ENCODE measurements at places on chromosomes 11 and 22.
A peak's percentile ranks its signal among the peaks of the same experiment; 100 is the strongest.

- no peak for DNase-seq
Measured at GRCh38 chr11:19735909-19736498, 23.4 kb downstream of the NAV2 start.

DNA sequence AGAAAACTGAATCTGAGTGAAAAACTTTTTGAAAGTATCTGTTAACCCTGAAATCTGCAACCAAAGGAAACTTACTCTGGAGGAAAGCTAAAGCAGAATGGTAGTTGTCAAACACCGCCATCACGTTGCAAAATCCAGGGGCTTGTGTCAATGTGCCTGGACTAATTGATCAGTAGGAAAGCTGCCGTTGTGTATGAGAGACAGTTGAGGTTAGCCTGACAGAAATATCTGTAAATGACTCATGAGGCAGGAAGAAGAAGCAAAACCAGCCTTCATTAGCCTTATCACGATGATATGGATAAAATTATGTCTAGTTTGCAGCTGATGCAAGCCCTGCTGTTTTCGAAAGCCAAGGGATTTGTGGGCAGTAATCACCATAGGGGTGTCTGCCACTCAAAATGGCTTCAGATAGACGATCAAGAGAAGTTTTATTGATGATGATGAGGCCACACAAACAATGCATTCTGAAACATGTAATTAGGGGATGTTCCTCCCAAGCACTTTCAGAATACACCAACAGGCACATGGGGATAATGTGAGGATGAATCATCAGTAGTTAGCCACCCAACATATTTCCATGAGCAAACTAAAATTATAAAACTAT lies 8.9 kb downstream of the SCGB1A1 start:
- no peak for DNase-seq

- no peak for DNase-seq
Measured at GRCh38 chr11:75338516-75339208, 12.8 kb downstream of the ARRB1 start.

GRCh38 chr11:87063982-87064381 lies 26.2 kb downstream of the TMEM135 start:
- DNase-seq, result no peak

GRCh38 chr11:77814848-77815247 lies 5.7 kb downstream of the RSF1 start:
- no peak for DNase-seq

DNA sequence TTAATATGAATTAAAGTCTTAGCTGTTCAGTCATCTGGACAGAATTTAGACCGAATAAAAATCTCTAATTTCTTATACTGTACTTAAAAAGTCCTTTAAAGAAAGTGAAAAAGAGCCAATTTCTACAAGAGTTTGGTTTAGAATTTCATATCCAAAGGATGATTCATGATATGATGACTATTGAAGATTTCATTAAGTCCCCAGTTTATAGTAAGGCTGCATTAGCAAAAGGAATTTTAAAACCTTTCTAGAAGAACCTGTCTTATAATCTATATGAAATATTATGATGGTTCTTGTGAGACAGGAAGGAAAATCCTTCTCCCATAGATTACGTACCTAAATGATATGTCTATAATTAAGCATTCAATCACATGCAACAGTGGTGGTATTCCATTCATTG lies 34.8 kb downstream of the TSG101 start:
- DNase-seq, result no peak

GRCh38 chr11:95922536-95923438 lies 1.1 kb downstream of the MTMR2 start:
- DNase-seq, result no peak

GRCh38 chr22:44449061-44449682 lies 48.9 kb downstream of the RTL6 start:
- no peak for DNase-seq

GRCh38 chr11:133778161-133778560 lies 67.2 kb downstream of the SPATA19 start:
- DNase-seq, result no peak

GRCh38 chr11:45282081-45282480 lies 4.1 kb downstream of the SYT13 start:
- no peak for DNase-seq

GRCh38 chr11:110031171-110031570 lies 62.0 kb upstream of the ZC3H12C start:
- no peak for DNase-seq

DNA sequence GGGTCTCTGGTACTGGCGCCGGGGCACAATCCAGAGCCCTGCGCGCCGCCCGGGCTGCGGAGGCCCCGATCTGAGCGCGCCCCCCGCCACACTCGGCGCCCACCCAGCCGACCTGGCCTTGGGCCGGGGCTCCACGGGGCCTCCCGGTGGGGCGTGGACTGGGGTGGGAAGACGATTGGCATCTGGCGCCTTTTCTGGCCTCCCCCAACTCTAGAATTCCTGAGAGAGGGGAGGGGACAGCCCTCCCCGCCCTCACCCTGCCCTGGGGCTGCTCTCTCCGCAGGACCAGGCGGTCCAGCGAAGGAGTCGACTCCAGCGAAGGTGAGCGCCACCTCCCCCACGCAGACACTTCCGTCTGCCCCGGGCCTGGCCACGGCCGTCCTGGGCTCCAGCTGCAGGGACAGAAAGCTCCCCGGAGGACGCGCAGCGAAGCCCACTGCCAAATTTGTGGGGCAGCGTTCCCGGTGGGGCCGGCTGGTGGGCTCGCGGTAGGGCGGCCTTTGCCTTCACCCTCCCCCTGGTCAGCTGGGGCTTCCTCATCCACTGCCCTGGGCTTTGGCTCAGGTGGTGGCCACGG lies 593 bp downstream of the SSH3 start:
- no peak for DNase-seq

GRCh38 chr11:126132319-126132718 lies 69.7 kb upstream of the CDON start:
- no peak for DNase-seq

- no peak for DNase-seq
Measured at GRCh38 chr11:60973699-60974098, 2.2 kb downstream of the CD6 start.

DNA sequence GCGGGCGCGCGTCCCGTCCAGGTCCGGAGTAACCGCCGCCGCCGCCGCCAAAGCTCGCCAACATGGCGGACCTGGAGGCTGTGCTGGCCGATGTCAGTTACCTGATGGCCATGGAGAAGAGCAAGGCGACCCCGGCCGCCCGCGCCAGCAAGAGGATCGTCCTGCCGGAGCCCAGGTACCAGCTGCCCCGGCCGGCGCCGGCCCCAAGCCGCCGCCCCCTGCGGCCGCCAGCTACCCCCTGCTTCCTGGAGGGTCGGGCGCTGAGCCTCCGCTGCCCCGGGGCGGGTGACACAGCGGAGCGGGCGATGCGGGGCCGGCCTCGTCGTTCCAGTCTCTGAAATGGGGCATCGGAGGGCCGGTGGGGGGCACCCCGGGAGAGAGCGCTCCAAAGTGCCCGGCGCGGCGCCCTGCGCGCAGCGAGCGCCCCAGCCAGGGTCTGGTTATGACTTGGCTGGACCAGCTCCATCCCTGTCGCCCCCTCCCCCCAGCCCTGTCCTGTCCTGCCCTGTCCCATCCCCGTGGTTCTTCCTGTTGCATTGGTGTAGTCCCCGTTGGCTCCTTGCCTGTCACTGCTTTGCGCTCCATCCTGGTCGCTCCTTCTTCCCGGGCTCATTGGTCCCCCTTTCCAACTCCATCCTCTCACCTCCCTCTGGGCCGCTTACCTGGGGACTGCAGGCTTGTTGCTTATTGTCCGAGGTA lies 653 bp downstream of the GRK3 start:
- DNase-seq, result no peak

- DNase-seq, result no peak
Measured at GRCh38 chr22:39984746-39985145, 10.0 kb upstream of the FAM83F start.

GRCh38 chr11:134118006-134118405 lies 49.1 kb downstream of the JAM3 start:
- DNase-seq, result no peak

DNA sequence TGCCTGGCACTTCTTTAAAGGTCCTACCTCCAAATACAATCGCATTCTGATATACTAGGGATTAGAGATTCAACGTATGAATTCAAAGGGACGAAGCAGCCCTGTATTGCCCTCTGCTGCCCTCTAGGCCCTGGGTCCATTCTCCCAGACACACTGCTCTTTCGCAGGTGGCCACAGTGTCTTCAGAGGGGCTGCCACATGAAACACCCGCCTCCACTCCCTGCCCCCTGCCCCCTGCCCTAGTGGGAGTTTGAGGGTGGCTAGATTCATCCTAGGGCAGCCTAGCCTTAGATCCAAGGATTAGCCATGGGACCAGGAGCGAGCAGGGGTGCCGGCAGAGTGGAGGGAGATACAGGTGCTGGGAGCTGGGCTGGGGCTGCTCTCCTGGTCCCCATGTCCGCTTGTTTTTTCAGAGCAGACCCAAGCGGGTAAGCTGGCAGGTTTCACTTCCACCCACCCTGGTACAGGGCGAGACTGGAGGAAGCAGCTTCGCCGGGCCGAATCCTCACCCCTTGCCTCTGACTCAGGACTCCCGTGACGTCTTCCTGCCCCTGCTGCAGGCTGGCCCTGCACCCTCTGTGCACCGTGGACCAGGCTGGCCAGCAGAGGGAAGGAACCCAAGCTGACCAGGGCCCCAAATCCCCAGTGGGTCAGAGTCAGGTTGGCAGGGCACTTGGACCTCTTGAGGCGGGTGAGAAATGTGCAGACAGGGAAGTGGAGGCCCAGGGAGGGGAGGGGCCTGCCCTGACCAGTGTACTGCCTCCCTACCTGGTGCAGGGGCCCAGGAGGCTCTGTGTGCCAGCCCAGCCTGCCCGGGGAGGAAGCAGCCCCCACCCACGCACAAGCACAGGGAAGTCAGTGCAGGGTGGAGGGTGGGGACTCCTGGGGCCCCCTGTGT lies 28.4 kb upstream of the HMOX1 start:
- DNase-seq, result peak; percentile 48

DNA sequence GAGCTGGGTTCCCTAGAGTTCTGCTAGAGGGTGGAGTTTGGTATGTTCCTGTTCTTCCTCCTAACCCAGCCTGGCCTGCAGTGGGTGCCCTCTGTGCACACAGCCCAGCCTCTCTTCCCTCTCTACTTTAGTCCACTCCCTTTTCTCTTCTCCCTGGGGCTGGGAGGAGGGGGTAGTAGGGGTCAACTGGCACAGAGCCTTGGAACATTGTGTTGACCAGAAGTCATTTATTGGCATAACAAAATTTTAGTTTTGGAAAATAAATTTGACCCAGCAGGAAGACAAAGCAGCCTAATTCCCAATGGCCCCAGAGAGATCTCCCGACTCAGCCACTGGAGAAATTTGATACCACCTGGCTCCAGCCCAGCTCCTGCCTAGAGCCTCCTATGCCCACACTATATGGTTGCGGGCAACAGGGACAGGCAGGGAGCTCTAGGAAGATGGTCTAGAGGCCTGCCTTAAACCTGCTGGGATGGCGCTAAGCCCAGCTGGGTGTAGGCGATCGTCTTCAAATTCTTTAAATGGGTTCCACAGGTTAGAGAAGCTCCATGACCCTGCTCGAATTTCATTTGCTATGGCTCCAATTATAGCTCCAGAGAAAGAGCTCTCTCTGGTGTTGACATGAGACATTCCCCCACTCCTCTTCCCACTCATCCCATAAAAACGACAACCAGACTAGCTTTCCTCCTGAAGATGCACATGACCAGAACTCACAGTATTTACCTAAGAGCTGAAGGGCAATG lies 9.9 kb downstream of the PCSK7 start:
- no peak for DNase-seq

- no peak for DNase-seq
Measured at GRCh38 chr11:69870766-69871165, 51.5 kb upstream of the FGF3 start.

DNA sequence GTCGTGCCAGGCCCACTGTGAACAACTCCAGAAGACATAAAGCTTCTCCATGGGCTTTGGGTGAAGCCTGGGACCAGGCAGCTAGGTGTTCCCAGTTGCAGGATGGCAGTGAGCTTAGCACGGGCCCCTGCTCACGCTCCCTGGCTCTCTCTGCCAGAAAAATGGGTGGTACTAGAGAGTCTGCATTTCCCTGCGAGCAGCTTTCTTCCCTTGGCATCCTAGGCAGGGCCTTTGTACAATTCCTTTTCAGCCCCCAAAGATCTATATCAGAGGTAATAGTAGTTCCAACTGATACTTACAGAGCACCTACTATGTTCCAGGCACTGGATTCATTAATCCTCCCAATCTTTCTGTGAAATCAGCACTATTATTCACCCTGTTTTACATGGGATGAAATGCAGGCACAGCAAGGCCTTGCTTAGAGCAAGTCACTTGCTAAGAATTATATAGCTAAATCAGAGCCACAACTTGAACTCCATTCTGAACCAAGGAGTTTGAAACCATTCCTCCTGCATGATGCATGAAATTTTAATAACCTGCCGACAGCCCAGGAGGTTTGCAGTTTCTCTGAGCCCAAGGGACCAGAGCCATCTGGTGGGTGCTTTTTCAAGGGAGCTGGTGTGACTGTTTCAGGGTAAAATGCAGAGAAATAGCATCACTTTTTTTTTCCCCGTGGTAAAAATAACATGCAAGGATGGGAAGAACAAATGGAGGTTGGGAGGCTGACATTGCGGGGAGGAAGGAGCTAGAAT lies 22.7 kb downstream of the NAV2 start:
- peak; percentile 42 for DNase-seq

GRCh38 chr11:7196396-7197146 lies 55.1 kb upstream of the SYT9 start:
- DNase-seq, result no peak

DNA sequence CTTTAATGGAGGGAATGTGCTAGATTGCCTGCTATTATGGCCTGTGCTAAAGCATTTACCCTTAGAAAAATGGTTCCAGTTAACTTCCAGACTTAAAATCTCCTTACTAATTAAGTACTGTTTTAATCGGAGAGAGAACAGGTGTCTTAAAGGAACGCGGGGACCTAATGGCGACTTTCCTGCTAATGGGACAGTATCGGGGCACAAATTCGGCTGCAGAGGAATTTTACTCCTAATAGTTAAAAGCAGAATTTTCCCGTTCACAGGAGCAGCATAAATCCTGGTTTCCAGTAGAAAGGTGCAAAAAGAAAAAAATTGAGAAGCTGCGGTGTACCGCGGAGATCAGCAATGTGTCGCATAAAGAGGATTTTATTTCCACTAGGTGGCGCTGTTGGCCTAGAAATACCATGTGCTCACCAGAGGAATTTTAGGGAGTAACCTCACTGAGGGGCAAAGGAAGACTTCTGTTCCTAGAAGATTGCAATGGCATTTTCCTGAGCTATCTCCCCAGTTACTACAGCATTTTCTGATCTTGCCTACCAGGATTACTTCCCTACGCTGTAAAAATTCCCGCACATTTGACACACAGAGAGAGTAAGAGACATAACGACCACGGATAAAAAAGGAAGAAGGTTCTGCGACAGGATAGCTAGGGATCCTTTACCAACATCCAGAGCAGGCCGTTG lies 44.5 kb downstream of the ZNF280B start:
- DNase-seq, result peak; percentile 46

- no peak for DNase-seq
Measured at GRCh38 chr22:27919942-27920755, 1.1 kb upstream of the PITPNB start.

- DNase-seq, result no peak
Measured at GRCh38 chr11:30984827-30985226, 384.7 kb downstream of the DCDC1 start.

GRCh38 chr11:129681344-129682114 lies 134.1 kb upstream of the TMEM45B start:
- no peak for DNase-seq

- no peak for DNase-seq
Measured at GRCh38 chr11:24064309-24064903, 432.4 kb upstream of the LUZP2 start.

- DNase-seq, result no peak
Measured at GRCh38 chr11:120517801-120518291, 6.3 kb downstream of the GRIK4 start.

Data from anterior cingulate cortex (tissue), 58 donors.